Fibroblast of the aortic adventitia (primary cell): ENCODE measurements at places on chromosomes 5 and 9. TPM values are rescaled to one million over a fixed set of nuclear protein-coding genes. Genes with fewer than 3 reads are reported as not detected.

STKLD1 gene
- total RNA-seq = 0.33 and 1.3 TPM in 2 replicates

MIGA2 gene
- 20.6 and 35.5 TPM in 2 replicates for total RNA-seq

TIMD4 gene
- total RNA-seq = not detected in 2 replicates

SPACA9 gene
- total RNA-seq = 0.74 and 2.7 TPM in 2 replicates

OTP gene
- total RNA-seq = not detected in 2 replicates

WNK2 gene
- total RNA-seq = not detected in 2 replicates

INSL6 gene
- not detected in 2 replicates for total RNA-seq

PRXL2C gene
- 12.8 and 40.0 TPM in 2 replicates for total RNA-seq

SNAPC3 gene
- 43.3 and 123 TPM in 2 replicates for total RNA-seq

C5orf34 gene
- total RNA-seq = 2.2 and 10.4 TPM in 2 replicates

LCN2 gene
- total RNA-seq = not detected in 2 replicates

ERGIC1 gene
- 21.7 and 193 TPM in 2 replicates for total RNA-seq

LEAP2 gene
- 0.18 and 0.74 TPM in 2 replicates for total RNA-seq

TGFBI gene
- 169 and 227 TPM in 2 replicates for total RNA-seq

IL5 gene
- total RNA-seq = not detected in 2 replicates

SPRY4 gene
- total RNA-seq = 1.3 and 13.9 TPM in 2 replicates

ADAMTS16 gene
- total RNA-seq = 0.27 TPM in 1 of 2 replicates, not detected in the other

CAMK2A gene
- total RNA-seq = 0.09 TPM in 1 of 2 replicates, not detected in the other

SPINK6 gene
- not detected in 2 replicates for total RNA-seq

CARTPT gene
- not detected in 2 replicates for total RNA-seq

ATOX1 gene
- total RNA-seq = 28.6 and 66.6 TPM in 2 replicates

ADAMTS19 gene
- 0.09 TPM in 1 of 2 replicates, not detected in the other for total RNA-seq
